CD4-positive, alpha-beta T cell treated with Interleukin-4 for 4 hours (primary cell): ENCODE measurements at places on chromosomes 2 and 18.

- DNase-seq, result peak; percentile 49
Observed at GRCh38 chr2:201132518-201132917, 16.6 kb downstream of the CFLAR start.

GRCh38 chr2:170586571-170587095, 128.5 kb upstream of the SP5 start:
- no peak for DNase-seq

- no peak for DNase-seq
Observed at GRCh38 chr2:174473796-174474195, 13.0 kb downstream of the GPR155 start.

- DNase-seq, result no peak
Observed at GRCh38 chr2:237482485-237482884, 4.6 kb upstream of the MLPH start.

DNA sequence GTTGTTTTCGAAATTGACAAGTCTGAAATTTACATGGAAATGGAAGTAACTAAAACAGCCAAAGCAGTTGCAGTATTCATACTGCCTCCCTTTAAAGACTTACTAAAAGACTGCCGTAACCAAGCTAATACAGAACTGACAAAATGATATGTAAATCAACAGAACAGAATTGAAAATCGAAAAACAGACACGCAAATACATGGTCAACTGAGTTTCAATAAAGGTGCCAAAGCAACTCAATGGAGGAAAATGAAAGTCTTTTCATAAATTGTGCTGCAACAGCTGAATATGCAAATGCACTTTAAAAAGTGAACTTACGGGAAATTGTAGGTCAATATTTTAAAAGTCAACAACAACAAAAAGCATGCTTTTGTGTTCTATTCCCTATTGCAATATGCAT, 34.2 kb downstream of the TMEM131 start:
- no peak for DNase-seq

GRCh38 chr2:15701341-15701907, 109.8 kb downstream of the DDX1 start:
- no peak for DNase-seq

DNA sequence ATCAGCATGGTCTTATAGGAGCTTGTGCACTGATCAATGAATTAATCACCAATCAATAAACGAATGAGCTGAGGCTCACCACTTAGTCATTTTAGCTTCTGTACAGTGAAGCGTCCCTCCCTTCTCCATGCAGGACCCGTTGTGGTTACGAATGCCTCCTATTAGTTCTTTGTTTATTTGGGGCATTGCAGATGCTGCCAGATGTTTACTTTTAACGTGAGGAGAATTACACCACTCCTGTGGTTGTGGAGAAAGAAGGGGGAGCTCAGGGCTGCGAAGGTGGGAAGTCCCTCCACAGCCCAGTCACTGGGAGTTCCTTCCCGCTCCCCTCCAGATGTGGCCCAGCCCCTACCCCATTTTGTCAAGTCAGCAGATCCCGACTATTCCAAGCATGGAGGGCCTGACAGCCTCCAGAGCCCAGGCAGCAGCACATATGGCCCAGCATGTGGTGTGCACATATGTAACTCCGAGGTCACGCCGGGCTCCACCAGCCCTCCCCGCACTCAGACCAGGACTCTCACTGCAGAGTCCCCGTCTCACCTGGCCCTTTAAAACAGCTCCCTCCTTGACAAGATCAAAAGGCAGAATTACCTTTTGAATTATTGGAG, 20.9 kb downstream of the PKDCC start:
- no peak for DNase-seq

DNA sequence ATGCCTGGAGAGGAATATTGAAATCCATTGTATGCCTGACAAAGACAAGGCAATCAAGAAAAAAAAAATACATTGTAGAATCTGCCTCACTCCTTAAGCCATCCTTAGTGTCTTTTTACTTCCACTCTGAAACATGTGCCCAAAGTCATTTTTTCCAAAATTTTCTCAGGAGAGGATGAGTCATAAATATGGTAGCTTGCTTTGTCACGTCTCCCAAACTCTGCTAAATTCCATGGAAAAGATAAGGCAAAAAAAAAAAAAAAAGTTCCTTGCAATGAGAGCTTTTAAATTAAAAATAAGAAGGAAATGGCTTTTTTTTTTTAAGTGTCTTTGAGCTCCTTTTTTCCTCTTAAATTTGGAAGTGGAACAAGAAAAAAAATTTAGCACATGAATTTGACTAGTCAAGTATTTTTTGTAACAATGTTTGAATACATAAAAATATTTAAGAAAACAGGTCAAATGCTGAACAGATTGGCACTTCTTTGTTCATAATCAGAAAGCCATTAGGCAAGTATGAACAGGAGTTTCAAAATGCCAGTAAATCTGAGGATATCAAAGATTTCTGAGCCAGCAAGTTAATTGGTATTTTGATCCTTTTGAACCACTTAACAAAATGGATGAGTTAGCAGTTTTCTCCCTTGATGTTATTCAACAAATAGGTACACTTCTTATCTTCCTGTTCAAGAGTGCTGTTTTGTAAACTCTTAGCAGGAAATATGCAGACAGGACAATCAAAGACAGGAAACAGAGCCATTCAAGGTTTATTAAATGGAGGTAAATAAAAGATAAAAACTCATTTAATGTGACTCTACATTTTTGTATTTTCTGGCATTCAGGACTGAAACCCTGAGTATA, 247.3 kb upstream of the SP5 start:
- DNase-seq, result no peak

- DNase-seq, result no peak
Observed at GRCh38 chr2:29155578-29155977, 40.4 kb downstream of the CLIP4 start.

- peak; percentile 51 for DNase-seq
Observed at GRCh38 chr2:85999061-85999831, 106.4 kb downstream of the POLR1A start.

GRCh38 chr2:173869244-173870229, 95.6 kb downstream of the SP3 start:
- DNase-seq, result no peak

- no peak for DNase-seq
Observed at GRCh38 chr18:35087726-35088125, 46.5 kb downstream of the MAPRE2 start.

DNA sequence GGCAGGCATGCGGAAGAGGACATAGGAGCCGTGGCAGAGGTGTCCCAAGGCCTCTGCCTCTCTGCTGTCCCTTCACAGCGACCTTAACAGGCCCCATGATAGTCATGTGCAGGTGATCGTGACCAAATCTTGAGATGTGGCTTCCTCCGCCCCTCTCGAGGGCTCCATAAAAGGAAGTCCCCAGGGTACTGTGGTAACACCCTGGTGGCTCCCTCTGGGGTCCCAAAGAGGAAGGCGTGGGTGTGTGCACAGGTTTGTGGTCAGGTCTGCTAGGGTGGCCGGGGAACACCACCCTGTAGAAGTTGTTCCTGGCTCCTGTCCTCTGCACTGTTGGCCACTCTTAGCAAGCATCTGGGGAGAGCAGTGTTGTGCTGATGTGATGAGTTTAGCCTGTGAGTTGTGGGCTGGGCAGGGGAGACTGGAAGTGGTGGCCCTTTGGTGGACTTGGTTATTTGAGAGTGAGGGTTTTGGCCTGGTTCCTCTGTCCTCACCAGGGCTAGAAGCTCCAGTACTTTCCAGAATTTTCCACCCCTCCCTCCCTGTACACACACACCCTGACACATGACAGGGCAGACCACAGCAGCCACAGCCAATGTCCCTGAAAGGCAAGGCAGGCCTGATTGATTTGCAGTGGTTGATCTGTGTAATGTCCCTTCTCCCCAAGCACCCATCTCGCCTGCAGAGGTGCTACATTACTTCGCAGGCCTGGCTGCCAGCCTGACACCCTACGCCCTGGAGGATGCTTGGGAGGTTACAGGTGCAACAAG, 68.9 kb upstream of the BOD1L2 start:
- no peak for DNase-seq

- DNase-seq, result no peak
Observed at GRCh38 chr18:59148192-59148591, 8.5 kb downstream of the SEC11C start.

- DNase-seq, result no peak
Observed at GRCh38 chr2:225097035-225097434, 54.8 kb upstream of the DOCK10 start.

- DNase-seq, result no peak
Observed at GRCh38 chr2:26422947-26423629, 21.4 kb downstream of the DRC1 start.
